Hepatocyte (in vitro differentiated cells): ENCODE measurements at places on chromosomes 13 and 19. TPM values are rescaled to one million over a fixed set of nuclear protein-coding genes. Genes with fewer than 3 reads are reported as not detected.
A peak's percentile ranks its signal among the peaks of the same experiment; 100 is the strongest.

CEACAM20 gene
- 1.5 and 1.6 TPM in 2 replicates for total RNA-seq

GAS6 gene
- 62.5 and 70.0 TPM in 2 replicates for total RNA-seq

CPB2 gene
- total RNA-seq, result 54.6 and 59.1 TPM in 2 replicates

TEX26 gene
- total RNA-seq, result 0.36 and 0.57 TPM in 2 replicates

DNA sequence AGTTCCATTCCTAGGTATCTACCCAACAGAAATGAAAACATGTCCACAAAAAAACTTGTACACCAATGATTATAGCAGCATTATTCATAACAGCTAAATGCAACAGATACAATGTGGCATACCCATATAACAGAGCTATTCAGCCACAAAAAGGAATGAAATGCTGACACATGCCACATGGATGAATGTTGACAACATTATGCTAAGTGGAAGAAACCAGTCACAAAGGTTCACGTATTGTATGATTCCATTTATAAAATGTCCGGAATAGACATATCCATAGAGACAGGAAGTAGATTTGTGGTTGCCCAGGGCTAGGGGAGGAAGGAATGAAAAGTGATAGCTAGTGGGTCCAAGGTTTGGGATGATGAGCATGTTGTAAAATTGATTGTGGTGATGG is 10.8 kb downstream of the CRYL1 start:
- DNase-seq, result no peak
- H3K27ac ChIP-seq, result no peak overlapping the region
- no peaks in the 10 kb centered on the region for H3K4me1 ChIP-seq
- H3K36me3 ChIP-seq, result no peaks in the 10 kb centered on the region
- H3K4me3 ChIP-seq, result no peak overlapping the region
- no peaks in the 10 kb centered on the region for H3K27me3 ChIP-seq

DNA sequence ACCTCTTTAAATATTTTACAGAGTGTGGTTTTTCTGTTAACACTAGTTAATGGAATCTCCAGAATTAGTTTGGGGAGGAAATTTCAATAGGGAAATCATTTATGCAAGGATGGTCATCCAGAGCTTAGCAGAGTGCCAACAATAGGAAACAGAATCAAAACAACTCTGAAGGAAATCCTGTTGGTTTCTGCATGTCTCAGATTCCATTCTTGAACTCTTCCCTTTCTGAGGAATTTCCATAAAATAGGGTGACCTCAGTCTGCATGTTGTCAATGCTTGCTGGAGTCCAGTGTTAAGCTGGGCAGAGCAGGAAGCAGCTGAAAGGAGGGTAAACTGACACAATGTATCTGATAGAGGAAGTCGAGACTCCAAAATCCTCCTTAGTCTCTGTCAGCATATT is 16.9 kb downstream of the CBY2 start:
- no peaks in the 10 kb centered on the region for H3K36me3 ChIP-seq
- H3K27me3 ChIP-seq, result peaks cover 9% of the 10 kb centered on the region
- H3K27ac ChIP-seq, result no peak overlapping the region
- no peak for DNase-seq
- H3K4me3 ChIP-seq, result no peak overlapping the region
- no peaks in the 10 kb centered on the region for H3K4me1 ChIP-seq

DNA sequence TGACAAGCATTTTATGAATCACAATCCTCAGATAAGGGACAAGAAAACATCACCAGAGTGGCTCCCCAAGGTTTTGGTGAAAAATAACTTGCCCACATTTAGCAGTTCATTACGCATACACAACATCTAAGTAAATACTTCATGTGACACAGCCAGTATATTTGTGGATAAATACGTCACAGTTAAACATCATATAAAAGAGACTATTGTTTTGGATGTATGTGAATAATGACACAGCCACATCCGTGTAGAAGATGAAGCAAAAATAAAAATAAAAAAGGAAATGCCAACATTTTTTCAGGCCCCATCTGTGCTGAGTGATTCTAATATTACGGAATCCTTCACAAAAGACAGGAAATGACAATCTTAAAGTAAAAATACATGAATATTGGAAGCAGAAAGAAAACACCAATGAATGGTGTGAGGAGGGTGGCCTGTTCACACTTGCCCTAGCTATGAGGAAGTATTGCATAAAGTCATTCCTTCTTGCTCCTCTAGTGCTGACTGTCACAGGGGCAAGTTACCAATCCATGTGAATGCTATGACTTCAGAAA is 457.1 kb downstream of the KLF12 start:
- peaks cover 22% of the 10 kb centered on the region for H3K4me1 ChIP-seq
- H3K4me3 ChIP-seq, result no peak overlapping the region
- no peaks in the 10 kb centered on the region for H3K27me3 ChIP-seq
- peak; percentile 18 for DNase-seq
- no peaks in the 10 kb centered on the region for H3K36me3 ChIP-seq

GRCh38 chr13:62305756-62306155 is 890.1 kb upstream of the PCDH20 start:
- no peaks in the 10 kb centered on the region for H3K4me1 ChIP-seq
- no peak overlapping the region for H3K4me3 ChIP-seq
- H3K27ac ChIP-seq, result no peak overlapping the region
- DNase-seq, result no peak

DNA sequence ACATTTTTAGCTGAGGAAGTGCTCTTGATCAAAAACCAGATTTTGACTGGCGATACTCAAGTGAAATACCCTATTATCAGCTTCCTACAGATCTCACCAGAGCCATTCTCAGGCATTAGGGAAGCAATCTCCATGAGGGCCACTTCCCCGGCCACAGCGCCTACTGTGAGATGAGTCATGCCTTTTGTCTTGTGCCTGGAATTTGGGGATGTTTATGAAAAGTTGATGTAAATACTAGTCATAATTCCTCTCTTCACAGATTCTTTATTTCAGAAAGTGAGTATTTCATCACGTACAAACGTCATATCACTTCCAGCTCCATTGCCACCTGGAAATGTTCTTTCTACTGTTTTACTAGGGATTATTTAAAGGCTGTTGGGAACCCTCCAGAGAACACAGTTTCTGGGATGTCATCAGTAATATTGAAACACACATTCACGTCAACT is 25.3 kb upstream of the SLC46A3 start:
- H3K36me3 ChIP-seq, result no peaks in the 10 kb centered on the region
- no peak for DNase-seq
- H3K4me3 ChIP-seq, result no peak overlapping the region
- H3K4me1 ChIP-seq, result no peaks in the 10 kb centered on the region

GRCh38 chr13:60426075-60426474 is 29.1 kb downstream of the TDRD3 start:
- no peaks in the 10 kb centered on the region for H3K4me1 ChIP-seq
- no peak for DNase-seq
- no peak overlapping the region for H3K27ac ChIP-seq
- H3K27me3 ChIP-seq, result no peaks in the 10 kb centered on the region
- H3K36me3 ChIP-seq, result no peaks in the 10 kb centered on the region

- H3K4me3 ChIP-seq, result no peak overlapping the region
- H3K27me3 ChIP-seq, result no peaks in the 10 kb centered on the region
- H3K27ac ChIP-seq, result no peak overlapping the region
- no peaks in the 10 kb centered on the region for H3K4me1 ChIP-seq
- DNase-seq, result peak; percentile 78
Observed at GRCh38 chr19:54179921-54180461, 7.0 kb upstream of the TMC4 start.

- DNase-seq, result no peak
- H3K36me3 ChIP-seq, result no peaks in the 10 kb centered on the region
- peaks cover 9% of the 10 kb centered on the region for H3K4me1 ChIP-seq
- no peaks in the 10 kb centered on the region for H3K27me3 ChIP-seq
Observed at GRCh38 chr19:6416658-6417405, 7.8 kb downstream of the KHSRP start.

DNA sequence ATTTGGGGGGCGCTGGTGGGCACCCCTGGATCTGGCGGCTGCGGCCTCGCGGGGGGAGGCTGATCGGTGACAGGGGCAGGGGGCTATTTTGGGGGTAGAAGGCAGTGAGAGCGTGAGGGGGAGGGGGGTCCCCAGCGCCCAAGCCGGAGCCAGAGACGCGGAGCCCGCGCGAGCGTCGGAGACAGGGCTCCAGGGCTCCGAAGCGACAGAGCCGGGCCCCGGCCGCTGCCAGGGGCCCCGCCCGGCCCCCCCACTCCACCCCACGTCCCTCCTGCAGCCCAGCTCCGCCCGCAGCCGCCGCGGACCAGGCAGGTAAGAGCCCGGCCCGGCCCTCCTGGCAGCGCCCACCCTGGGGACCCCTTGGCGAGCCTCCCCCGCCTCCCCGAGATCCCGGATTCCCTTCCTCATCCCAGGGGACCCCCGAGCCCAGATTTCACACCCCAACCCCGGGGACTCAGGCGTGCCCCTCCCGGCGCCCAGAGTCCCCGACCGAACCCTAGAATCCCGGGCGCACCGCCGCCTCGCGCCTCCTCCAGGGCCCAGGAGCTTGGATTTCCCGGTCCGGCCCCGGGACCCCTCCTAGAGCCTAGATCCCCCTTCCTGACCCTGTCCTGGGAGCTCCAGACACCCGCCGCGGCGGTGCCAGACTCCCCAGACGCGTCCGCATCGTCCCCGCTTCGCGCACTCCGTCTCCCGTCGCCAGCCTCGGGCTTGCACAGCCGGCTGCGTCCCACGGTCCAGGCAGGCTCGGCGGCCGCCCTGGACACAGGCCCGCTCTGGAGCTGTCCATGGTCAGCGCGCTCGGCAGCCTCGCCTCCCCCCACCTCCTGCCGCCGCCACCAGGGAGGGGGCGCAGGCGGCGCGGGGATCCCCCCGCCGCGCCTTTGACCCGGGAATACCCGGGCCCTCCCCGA is at the start of gene PPFIA3:
PPFIA3 (plus strand) TSS at position 134 of the 914 bp plus-strand sequence. CDS start 8,330 bp downstream, outside the sequence.
- peaks cover 11% of the 10 kb centered on the region for H3K4me1 ChIP-seq
- H3K36me3 ChIP-seq, result no peaks in the 10 kb centered on the region
- peaks cover 7% of the 10 kb centered on the region for H3K27me3 ChIP-seq
- DNase-seq, result peak; percentile 88
- H3K27ac ChIP-seq, result peak within 1 kb of the TSS; percentile 94

DNA sequence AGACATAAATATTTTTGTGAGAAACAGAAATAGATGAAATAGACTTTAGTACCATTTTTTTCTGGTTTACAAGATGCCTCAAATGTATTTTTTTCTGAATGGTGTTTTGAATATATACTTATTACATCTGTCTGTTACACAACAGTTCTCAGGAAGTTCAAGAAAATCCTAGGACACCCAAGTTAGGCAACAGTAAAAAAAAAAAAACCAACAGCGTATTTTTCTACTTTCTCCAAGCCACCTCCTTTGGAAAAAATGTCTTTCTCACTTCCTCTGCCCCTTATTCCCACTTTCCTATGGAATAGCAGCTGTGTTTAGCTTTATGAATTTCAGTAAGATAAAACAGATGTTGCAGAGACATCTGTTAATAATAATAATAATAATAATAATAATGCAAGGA is 489.6 kb upstream of the KLF12 start:
- no peaks in the 10 kb centered on the region for H3K4me1 ChIP-seq
- H3K4me3 ChIP-seq, result no peak overlapping the region
- DNase-seq, result no peak
- no peak overlapping the region for H3K27ac ChIP-seq

GRCh38 chr19:45030825-45031224 is 8.0 kb upstream of the CLASRP start:
- no peaks in the 10 kb centered on the region for H3K36me3 ChIP-seq
- H3K27me3 ChIP-seq, result no peaks in the 10 kb centered on the region
- H3K27ac ChIP-seq, result no peak overlapping the region
- DNase-seq, result no peak
- no peaks in the 10 kb centered on the region for H3K4me1 ChIP-seq
- no peak overlapping the region for H3K4me3 ChIP-seq

- no peak overlapping the region for H3K4me3 ChIP-seq
- H3K4me1 ChIP-seq, result no peaks in the 10 kb centered on the region
- DNase-seq, result no peak
- no peaks in the 10 kb centered on the region for H3K27me3 ChIP-seq
Observed at GRCh38 chr19:31666126-31666525, 316.9 kb upstream of the TSHZ3 start.

DNA sequence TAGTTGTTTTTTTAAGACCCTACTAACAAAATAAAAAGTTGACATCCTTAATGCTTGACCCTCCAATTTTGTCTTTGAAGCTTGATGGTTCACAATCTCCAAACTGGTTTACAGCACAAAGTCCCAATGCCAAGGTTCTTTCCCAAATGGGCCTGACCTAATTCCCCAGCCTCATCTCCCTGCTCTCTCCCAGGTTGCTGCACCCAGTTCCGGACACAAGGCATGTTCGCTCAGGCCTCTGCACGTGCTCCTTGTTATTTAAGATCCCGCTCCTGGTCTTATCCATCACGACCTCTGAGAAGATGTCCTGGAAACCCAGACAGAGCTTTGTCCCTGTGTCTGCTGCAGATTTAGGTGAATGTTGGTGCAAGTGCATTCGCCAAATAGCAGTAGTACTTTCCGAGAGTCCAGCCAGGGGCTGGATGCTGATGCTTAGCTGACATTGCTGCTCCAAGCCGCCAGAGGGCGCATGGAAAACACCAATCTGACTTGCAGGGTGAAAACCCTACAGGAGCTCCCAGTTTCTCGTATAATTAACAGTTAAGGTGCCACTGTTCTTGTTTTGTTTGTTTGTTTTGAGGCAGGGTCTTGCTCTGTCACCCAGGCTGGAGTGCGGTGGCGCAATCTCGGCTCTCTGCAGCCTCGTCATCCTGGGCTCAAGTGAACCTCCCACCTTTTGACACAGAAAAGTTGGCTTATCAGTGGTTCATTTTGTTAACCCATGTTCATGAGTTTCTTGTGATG is 18.5 kb downstream of the LYPD3 start:
- H3K4me1 ChIP-seq, result no peaks in the 10 kb centered on the region
- no peak overlapping the region for H3K27ac ChIP-seq

GRCh38 chr19:38727306-38727867 is 16.9 kb downstream of the CAPN12 start:
- H3K27me3 ChIP-seq, result no peaks in the 10 kb centered on the region
- no peaks in the 10 kb centered on the region for H3K4me1 ChIP-seq
- H3K4me3 ChIP-seq, result no peak overlapping the region
- H3K27ac ChIP-seq, result no peak overlapping the region
- H3K36me3 ChIP-seq, result no peaks in the 10 kb centered on the region

- H3K27ac ChIP-seq, result no peak overlapping the region
- no peak overlapping the region for H3K4me3 ChIP-seq
- peaks cover 13% of the 10 kb centered on the region for H3K4me1 ChIP-seq
- no peak for DNase-seq
- no peaks in the 10 kb centered on the region for H3K27me3 ChIP-seq
- no peaks in the 10 kb centered on the region for H3K36me3 ChIP-seq
Observed at GRCh38 chr13:41599619-41600018, 142.3 kb downstream of the RGCC start.

- no peak overlapping the region for H3K4me3 ChIP-seq
- no peak overlapping the region for H3K27ac ChIP-seq
- no peaks in the 10 kb centered on the region for H3K27me3 ChIP-seq
- DNase-seq, result no peak
- H3K36me3 ChIP-seq, result no peaks in the 10 kb centered on the region
- H3K4me1 ChIP-seq, result no peaks in the 10 kb centered on the region
Observed at GRCh38 chr13:47480121-47480520, 521.0 kb downstream of the SUCLA2 start.
